Hematopoietic multipotent progenitor cell treated with erythropoietin and hydrocortisone succinate and interleukin-3 and kit ligand, for 8 days (in vitro differentiated cells): ENCODE measurements at places on chromosomes 4 and X.
A peak's percentile ranks its signal among the peaks of the same experiment; 100 is the strongest.

GRCh38 chr4:77074381-77074831 lies 1.4 kb downstream of the CCNI start:
- DNase-seq, result peak; percentile 11

DNA sequence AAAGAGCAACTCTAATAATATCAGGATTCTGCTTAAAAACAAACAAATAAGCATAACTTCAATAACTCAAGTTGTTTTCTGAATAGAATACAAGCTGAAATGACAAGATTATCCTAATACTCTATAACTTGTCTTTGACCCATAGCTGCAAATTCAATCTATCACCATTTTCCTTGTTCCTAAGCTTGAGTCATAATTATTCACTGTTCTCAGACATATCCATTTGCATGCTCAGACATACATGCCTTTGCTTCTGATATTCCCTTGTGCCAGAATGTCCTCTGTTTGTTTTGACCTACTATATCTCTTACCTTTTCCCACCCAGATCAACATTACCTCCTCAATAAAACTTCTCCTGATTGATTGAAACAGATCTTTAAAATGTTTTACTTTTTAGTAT lies 109.7 kb downstream of the SNCA start:
- DNase-seq, result no peak

DNA sequence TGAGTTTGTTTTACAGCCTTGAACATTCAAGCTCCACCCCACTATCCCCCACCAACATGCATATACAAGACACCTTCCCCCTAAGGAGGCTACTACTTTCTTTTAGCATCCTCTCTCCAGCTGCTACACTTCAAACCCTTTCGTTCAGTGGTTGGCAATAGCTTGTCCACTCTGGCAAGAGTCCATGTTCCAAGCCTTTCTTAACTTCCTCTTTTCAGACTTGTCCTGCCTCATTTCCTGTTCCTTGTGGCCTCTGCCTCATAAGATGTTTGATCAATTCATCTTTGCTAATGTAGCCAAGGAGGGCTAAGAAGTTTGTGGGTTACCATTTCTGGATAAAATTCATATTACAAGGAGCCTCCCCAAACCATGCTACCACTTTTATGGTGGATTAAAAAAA lies 20.8 kb upstream of the ZCCHC12 start:
- peak; percentile 27 for DNase-seq

DNA sequence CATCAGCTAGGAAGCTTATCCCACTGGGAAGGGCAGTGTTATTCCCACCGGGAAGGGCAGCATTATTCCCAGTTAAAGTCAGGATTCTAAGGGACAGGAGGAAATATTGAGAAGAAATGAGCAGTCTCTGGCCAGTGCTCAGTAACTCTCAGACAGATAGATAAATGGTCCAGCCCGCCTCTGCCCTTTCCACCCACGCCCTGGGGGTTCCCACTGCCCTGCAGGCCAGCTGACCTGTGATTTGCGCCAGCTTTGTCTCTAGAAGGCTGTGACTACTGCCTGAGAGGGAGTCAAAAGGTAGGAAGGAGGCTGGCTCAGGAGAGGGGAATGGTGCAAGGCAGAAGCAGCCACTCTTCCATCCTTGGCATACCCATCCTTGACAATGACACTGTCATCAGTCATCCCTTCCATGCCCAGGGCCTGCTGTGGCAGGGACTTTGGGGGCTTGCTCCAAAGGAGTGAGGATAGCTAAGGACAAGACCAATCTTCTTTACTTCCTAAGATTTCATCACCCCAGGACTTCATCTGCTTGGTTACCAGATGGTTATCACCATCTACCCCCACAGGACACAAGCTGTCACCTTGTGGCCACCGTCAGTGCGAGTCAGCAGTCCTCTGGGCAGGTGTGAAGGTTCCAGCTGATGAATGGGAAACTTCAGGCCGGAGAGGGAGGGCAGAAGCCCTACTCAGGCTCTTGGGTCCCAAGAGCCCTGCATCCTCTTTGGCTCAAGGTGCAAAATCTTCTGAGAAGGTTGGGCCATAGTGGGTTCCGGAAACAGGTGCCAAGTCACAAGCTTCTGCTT lies 49.5 kb downstream of the SEPSECS start:
- no peak for DNase-seq

GRCh38 chr4:74777531-74777930 lies 16.8 kb downstream of the BTC start:
- no peak for DNase-seq
